Activated CD8-positive, alpha-beta memory T cell treated with anti-CD3 and anti-CD28 coated beads for 1 hour (primary cell): ENCODE measurements at places on chromosomes 5 and 9.

DNA sequence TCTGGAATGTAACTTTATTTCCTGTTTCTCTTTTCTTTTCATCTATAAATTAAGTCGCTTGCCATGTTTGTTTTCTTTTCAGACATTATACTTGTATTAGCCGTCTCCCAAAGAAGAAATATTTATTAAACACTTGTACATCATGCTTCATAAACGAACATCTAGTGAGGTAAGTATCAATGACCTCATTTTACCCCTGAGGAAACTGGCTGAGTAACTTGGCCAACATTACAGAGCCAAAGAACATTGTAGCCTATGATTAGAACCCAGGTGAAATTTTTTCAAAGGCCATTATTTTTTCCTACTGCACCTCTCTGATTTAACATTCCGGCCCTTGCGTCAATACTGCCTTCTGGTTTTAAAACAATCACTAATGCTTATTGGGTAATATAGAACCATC is 4.2 kb downstream of the FREM1 start:
- no peak for DNase-seq

- no peak for DNase-seq
Measured at GRCh38 chr5:34511915-34512314, 144.2 kb upstream of the RAI14 start.

GRCh38 chr5:178287791-178288105 is 55.1 kb upstream of the PHYKPL start:
- no peak for DNase-seq

GRCh38 chr9:130512199-130512598 is 67.2 kb upstream of the FUBP3 start:
- DNase-seq = no peak

GRCh38 chr9:27282269-27282668 is 14.7 kb downstream of the EQTN start:
- no peak for DNase-seq

DNA sequence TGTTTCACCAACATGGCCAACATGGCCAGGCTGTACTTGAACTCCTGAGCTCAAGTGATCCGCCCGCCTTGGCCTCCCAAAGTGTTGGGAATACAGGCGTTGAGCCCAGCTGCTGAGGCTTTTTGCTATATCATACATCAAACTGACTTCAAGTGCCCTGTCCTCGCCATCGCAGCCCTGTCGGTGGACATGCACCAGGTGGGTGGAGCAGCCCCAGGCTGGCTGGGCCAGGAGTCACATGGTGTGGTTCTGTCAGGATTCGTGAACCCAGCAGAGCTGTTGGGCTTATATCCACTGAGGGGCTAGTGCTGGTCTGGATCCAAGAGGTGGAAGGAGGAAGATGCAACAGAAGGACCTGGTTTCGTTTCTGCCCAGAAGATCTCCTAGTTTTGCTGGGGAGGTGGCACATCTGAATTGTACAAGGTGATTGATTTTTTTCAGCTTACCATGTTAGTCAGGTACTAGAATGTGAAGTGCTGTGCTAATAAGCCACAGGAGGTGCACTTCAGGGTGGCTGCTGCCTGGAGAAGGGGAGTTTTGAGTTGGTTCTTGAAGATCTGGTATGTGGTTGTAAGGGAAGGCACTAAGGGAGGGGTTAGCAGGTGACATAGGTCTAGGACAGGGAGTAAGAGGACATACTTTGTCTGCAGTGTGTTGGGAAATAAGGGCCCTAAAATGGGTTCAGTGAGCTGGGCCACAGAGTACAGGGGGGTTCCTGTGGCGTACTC is 16.1 kb downstream of the PCBD2 start:
- no peak for DNase-seq

DNA sequence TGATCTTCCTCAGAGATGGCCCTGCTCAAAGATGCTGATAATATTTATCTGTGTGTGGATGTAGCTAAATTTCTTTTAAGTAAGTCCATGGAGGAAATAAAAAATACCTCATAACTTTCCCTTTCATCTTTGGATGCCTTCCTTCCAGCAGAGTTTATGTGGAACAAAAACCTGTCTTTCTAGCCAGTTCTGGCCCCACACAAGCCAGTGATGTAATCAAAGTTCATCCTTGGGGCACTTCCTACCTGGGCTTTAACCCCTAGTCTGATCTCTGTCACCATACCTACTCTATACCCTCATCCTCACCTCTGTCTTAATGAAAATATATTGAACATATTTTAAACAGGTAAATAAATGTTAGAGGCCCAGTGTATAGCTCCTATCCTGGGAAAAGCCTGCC is 39.8 kb upstream of the RASGRF2 start:
- DNase-seq = no peak

GRCh38 chr9:122806661-122807060 is 6.7 kb downstream of the OR1K1 start:
- no peak for DNase-seq

DNA sequence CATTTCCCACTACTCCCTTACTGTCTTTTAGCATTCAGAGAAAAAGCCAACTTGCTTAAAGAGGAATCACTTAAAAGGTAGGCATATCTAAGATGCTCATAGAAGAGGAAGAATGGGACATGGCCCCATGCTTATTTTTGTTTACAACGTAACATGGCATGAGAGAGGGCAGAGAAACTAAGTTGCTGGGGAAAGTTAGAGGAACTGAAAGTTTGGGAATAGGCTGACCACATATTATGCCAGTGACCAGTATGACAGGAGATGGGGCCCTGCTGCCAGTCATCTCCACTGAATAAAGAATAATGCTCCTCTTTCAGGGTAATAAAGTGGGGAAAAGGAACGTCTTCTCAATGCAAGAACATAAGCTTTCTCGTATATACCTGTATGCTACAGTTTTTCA is 1.9 kb downstream of the PLPP6 start:
- DNase-seq = no peak

GRCh38 chr9:111994831-111995458 is 98.3 kb downstream of the UGCG start:
- no peak for DNase-seq

DNA sequence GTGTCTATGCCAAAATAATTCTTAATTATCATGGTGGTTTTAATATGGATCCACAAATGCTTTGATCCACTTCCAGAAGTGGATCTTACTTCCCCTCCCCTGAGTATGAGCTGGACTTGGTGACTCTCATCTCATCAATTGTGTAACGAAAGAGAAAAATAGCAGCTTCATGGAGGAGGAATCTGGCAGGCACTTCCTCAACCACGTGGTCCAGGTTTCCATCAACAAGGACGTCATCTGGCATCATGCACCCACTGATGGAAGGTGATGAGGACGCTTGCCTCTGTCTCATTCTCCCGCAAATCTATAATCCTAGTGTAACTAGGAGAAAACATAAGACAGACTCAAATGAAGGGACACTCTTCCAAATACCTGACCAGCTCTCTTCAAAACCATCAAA is 54.6 kb upstream of the S1PR3 start:
- DNase-seq = no peak

DNA sequence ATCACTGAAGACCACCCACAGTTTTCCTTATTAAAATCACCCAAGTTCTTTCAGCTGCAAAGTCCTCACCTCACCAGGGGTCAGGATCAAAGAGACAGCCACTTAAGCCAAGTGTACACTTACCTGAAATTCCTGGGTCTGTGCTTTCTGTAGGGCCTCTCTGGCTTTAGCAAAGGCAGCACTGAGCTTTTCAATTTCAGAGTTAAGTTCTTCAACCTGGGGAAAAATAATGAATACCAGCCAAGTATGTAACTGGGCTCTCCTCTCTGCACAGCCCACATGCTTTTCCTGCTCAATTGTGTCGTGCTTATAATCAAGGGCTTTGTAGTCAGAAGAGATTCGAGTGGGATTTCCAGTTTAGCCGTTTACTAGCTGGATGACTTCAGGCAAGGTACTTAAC is 55.1 kb downstream of the CDK5RAP2 start:
- DNase-seq = no peak

- DNase-seq = no peak
Measured at GRCh38 chr5:172725273-172725672, 45.7 kb downstream of the DUSP1 start.

GRCh38 chr9:80954521-80954920 is 734.8 kb downstream of the TLE1 start:
- no peak for DNase-seq

- no peak for DNase-seq
Measured at GRCh38 chr9:29793970-29794369, 2220.7 kb upstream of the C9orf72 start.

DNA sequence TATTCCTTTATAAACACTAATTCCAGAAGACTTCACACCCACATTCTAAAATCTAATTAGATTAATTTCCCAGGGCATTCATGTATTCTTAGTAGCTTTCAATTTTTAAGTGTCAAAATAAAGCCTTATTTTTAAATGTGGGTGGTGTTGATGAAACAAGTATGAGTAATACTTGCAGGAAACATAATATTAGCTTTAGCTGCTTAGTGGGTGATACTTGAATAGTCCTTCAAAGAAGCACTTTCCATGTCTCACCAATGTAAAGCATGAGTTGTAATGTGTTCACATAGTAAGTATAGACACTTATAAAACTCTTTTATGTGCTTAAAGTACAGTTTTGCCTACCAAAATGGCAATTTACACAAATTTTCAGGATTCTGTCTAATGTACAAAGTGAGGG is 6.9 kb downstream of the FNBP1 start:
- DNase-seq = no peak

DNA sequence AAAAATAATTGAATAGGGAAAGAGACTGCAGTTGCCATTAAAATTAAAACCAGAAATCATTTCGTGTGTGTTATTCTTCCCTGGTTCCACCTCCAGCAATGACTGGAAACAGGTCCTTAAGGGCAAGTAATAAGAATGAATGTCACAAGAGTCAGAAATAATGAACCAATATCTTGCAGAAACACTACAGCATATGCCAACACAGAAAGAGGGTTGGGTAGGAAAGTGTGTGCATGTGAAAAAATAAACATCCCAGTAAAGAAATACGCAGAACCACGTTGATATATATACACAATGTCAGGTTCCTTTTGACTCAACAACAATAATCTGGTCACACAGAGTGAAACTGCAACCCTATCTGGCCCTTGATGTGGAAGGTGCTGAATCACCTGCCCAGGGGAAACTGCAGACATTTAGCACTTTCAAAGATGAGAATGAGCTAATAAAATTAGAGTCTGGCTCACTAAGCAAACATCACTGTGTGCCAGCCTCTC is 15.0 kb downstream of the HMHB1 start:
- no peak for DNase-seq

GRCh38 chr5:81265101-81265500 is 32.0 kb downstream of the CKMT2 start:
- no peak for DNase-seq

GRCh38 chr9:20236676-20237075 is 385.6 kb downstream of the MLLT3 start:
- DNase-seq = no peak

DNA sequence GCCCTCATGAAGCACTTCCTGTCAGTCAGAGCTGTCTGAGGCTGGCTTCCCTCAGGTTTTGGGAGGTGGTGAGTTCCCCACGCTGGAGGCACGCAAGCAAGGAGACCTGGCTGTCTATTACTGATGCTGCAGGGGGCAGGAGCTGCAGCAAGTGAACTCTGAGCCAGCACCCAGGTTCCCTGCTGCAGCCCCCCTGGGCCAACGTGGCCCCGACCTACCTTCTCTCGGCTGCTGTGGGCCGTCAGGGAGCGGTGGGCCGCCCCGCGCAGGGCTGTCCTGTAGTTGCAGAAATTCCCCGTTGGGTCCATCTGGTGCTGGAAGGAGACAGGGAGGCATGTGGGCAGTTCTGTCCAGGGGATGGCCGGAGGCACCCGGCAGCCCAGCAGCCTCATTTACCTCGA is 46.8 kb upstream of the RNF130 start:
- no peak for DNase-seq

GRCh38 chr5:157893611-157894010 is 34.7 kb upstream of the CLINT1 start:
- DNase-seq = no peak

GRCh38 chr9:135050072-135050990 is 37.1 kb upstream of the OLFM1 start:
- no peak for DNase-seq

- DNase-seq = no peak
Measured at GRCh38 chr9:87180361-87180760, 233.1 kb upstream of the GAS1 start.

GRCh38 chr5:145489516-145489915 is 345.6 kb downstream of the PRELID2 start:
- DNase-seq = no peak

DNA sequence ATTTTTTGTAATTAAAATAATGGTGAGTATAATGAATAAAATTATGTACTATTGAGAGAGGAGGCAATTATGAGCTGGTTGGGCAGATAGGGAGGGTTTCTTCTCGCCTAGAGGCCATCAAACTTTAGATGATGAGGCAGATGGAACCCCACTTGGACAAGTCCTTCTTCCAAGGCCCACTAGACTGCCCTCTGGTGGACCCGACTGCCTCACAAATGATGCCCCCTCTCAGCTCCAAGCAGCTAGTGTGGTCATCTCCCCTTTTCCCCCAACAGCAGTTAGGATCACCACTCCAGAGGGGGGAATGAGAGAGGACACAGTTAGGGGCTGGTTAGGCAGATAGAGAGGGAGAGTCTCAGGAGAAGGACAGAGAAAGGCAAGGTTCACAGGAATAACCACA is 348.0 kb upstream of the CDH18 start:
- DNase-seq = no peak

DNA sequence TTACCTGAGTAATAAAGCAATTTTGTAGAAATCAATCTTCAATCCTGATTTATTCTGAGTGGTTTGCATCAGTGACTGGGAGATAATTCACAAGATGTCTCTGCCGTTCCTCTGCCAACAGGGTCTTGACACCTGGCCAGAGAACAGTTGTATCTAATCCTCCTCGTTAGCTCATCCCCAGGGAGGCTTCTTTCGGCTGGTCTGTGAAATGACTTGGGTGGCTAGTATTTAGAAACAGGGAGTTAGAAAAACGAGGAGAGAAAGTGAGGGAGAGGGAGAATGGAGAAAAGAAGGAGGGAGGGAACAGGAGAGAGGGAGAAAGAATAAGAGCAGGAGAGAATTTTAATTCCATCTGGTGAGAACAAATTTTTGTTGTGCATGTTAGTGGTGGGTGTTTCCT is 600.2 kb upstream of the TLE4 start:
- DNase-seq = no peak

GRCh38 chr9:90921969-90922368 is 120.3 kb downstream of the SYK start:
- DNase-seq = no peak

- DNase-seq = no peak
Measured at GRCh38 chr5:36156619-36157018, 4.7 kb downstream of the SKP2 start.

DNA sequence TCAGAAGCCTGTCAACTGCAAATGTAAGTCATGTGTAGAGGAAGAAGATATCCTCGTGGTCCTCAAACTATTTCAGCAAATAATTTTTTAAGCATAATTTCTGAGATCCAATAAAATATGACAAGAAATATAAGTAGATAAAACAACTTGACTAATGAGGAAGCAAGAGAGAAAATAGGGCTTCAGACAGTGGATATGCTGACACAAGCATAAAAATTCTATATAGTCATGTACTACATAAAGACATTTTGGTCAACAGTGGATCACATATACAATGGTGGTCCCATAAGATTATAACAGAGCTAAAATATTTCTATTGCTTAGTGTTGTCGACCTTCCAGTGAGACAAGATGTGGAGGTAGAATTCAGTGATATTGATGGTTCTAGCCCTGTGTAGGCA is 42.2 kb upstream of the IZUMO3 start:
- no peak for DNase-seq
